Fibroblast of lung (primary cell): ENCODE measurements at places on chromosomes 6 and 20.

GRCh38 chr6:15441981-15442380 lies 196.1 kb downstream of the JARID2 start:
- no peak overlapping the region for H3K4me3 ChIP-seq
- no peaks in the 10 kb centered on the region for H3K27me3 ChIP-seq
- DNase-seq, result no peak
- H3K36me3 ChIP-seq, result no peaks in the 10 kb centered on the region
- H3K4me1 ChIP-seq, result peaks cover 13% of the 10 kb centered on the region

- DNase-seq, result no peak
- H3K27me3 ChIP-seq, result no peaks in the 10 kb centered on the region
- peaks cover 21% of the 10 kb centered on the region for H3K36me3 ChIP-seq
Measured at GRCh38 chr20:35462351-35462750, 7.0 kb downstream of the CEP250 start.

DNA sequence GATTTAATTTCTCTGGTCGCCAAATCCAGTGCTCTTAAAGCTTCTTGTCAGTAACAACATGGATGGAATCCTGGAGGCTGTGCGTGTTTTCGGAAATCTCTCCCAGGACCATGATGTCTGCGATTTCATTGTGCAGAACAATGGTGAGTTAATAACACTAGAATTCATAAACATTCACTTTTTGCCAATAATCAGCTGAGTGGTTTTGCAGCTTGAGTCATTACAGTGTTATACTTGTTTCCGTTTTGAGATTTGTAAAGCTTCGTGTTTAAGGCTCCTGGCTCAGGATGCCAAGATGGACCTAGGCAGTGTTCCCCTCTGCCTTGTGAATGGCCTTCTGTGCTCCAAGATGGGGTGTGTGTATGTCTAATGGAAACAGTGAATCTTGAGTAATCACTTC lies 113.8 kb downstream of the ARMC2 start:
- H3K36me3 ChIP-seq, result no peaks in the 10 kb centered on the region
- no peaks in the 10 kb centered on the region for H3K4me1 ChIP-seq
- H3K27ac ChIP-seq, result no peak overlapping the region
- no peaks in the 10 kb centered on the region for H3K27me3 ChIP-seq
- peak; percentile 89 for DNase-seq

DNA sequence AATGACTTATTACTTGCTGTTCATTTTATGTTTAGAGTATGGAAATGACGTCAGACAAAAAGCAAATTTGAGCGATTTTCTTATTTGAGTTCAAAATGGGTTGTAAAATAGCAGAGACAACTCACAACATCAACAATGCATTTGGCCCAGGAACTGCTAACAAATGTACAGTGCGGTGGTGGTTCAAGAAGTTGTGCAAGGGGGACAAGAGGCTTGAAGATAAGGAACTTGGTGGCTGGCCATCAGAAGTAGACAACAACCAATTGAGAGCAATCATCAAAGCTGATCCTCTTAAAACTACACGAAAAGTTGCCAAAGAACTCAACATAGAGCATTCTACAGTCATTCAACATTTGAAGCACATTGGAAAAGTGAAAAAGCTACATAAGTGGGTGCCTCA lies 43.8 kb downstream of the REV3L start:
- DNase-seq, result no peak
- no peak overlapping the region for H3K27ac ChIP-seq
- no peaks in the 10 kb centered on the region for H3K27me3 ChIP-seq
- no peaks in the 10 kb centered on the region for H3K4me1 ChIP-seq

- no peaks in the 10 kb centered on the region for H3K36me3 ChIP-seq
- H3K4me3 ChIP-seq, result no peak overlapping the region
- no peaks in the 10 kb centered on the region for H3K27me3 ChIP-seq
- DNase-seq, result no peak
Measured at GRCh38 chr6:16670617-16671051, 90.6 kb downstream of the ATXN1 start.
